ENCODE measurements at places on chromosomes 4 and X.

- no peak for DNase-seq
These were observed 2.4 kb downstream of the XAGE3 start for GRCh38 chrX:52865343-52865998.

DNA sequence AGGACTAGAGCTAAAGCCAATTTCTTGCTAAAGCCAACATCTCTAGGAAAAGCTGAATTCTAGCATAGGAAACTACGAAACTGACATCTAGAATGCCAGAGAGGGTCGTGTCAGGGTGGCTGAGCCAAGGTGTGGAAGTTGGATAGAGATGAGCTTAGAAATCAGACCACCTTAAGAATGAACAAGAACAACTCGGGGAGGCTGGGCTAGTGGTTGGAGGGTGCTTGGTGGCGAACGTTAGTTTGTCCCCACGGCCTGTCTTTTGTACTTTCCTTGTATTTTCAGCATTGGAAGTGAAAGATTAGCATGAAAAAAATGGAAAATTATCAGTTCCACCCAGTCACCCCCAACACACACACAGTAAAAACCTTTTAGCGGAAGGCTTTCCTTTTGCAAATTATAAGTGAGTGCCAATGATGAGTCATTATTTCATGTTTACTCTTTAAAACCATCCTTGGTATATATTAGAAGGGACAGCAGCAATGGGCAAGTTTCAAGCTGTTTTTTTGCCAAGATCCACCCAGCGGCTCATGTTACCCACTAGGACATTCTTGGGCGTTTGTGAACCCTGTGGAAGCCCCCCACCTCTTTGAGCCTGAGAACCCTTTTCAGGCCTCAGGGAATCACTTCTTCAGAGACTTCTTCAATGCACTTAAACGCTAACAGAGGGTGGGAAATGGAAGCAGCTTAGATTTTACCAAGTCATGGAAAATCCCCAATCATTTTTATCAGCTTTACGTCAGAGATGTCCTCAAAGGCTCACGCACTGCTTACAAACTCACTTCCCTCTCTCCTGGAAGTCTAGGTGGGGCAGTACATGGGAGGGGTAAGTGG is 4.9 kb upstream of the PPEF1 start:
- no peak for DNase-seq

DNA sequence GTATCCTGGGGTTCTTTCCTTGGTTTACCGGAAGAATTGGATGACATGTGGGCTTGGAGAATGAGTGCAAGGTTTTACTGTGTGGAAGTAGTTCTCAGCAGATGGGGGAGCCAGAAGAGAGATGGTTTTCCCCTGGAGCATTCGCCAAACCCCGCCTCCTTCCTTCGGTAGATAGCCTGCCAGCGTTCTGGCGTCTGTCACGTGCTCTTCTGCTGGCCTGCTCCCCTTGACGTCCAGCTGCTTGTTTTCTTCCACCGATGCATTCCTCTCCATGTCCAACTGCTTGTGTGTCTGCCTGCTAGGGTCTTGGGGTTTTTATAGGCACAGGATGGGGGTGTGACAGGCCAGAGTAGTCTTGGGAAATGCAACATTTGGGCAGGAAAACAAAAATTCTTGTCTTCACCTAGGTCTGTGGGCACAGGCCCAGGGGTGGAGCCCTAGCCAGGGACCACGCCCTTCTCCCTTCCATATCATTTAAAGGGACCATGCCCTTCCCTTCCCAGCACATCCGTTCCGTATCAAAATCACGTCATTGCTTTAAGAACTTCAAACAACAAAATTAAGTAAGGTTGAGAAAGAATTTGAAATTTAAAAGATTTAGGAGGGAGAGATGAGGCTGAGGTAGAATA is 538.7 kb upstream of the SMIM31 start:
- DNase-seq, result no peak

DNA sequence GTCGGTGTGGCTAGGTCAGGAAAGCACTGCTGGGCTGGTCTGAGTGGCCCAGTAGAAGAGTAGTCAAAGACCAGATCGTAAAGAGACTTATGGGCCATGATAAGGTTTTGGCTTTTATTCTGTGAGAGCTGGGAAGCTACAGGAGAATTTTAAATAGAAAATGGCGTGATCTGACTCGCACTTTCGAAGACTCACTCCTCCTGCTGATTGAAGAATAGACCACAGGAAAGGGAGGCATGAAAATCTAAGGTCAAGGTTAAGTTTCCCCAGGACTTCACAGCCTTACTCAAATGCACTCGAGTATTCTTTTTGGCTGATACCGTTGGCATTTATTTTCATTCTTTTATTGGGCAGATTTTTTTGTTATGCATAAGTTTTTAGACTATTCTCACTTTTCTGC is 231.4 kb upstream of the ANKRD50 start:
- DNase-seq, result no peak

- DNase-seq, result no peak
These were observed 170.2 kb upstream of the MAD2L1 start for GRCh38 chr4:120236873-120237272.

GRCh38 chr4:108303488-108304177 is 134.9 kb upstream of the LEF1 start:
- DNase-seq, result no peak

- no peak for DNase-seq
These were observed 10.0 kb upstream of the HAND2 start for GRCh38 chr4:173539986-173540385.

- no peak for DNase-seq
These were observed 703 bp upstream of the FTSJ1 start for GRCh38 chrX:48475296-48475695.

DNA sequence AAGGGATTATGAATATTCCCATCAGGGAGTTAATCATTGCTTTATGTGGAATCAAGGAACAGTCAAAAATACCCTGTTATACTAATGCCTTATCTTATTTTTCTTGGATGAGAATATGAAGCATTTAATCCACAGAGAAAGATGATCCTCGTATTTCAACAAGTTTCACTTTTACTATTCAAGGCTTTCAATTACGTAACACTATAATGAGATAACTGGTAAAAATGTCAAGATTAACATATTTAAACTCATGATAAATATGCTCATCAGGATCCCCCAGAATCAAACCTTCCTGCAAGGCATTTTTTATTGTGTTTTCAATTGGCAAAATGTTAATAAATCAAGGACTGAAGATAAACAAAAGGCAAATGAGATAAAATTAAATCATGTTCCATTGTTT is 5.1 kb downstream of the ZXDA start:
- DNase-seq, result no peak

DNA sequence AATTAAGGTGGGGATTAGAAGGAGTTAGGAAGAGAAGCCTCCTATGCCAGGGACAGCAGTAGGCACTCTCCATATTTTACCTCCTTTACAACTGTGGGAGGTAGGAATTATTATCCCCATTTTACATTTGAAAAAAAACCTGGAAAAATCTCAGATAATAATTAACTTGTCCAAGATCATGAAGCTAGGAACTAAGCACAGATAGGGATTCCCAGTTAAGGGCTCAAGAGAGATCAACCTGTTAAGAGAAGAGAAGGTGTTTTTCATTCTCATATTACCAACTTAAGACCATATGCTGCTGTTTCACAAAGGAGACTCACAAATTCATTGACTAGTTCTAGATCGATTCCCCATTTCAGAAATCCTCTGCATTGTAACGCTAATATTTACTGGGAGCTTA is 16.1 kb upstream of the FAM47E start:
- no peak for DNase-seq

GRCh38 chr4:2304877-2305561 is 43.1 kb upstream of the MXD4 start:
- no peak for DNase-seq

DNA sequence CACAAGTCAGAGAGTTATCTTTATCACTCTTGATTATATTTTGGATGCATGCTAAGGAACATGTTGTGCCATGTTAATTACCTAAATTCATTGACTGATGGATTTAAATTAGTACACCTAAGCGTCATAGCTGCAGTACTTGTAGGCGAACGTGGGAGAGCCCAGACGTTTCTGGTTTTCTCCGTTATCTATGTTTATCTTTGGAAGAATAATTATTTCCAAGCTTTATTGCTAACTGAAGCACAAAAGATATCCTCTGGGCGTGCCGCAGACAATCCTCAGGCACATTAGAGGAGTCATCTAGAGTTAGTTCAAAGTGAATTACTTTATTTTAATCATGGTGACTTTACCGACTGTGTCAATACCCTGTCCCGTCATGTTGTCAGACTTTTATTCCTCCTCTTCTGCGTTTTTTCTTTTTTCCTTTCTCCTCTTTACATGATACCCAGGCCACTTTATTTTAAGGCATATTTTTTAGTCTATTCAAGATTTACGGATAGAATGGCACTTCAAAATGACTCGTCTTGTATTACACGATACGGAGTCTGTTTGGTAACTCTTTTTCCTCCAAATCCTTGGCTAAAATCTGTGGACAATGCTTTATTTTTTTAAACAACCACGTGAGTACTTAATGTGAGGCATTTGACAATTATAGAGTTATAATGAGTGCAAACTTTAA is 632.0 kb upstream of the TENM3 start:
- no peak for DNase-seq

DNA sequence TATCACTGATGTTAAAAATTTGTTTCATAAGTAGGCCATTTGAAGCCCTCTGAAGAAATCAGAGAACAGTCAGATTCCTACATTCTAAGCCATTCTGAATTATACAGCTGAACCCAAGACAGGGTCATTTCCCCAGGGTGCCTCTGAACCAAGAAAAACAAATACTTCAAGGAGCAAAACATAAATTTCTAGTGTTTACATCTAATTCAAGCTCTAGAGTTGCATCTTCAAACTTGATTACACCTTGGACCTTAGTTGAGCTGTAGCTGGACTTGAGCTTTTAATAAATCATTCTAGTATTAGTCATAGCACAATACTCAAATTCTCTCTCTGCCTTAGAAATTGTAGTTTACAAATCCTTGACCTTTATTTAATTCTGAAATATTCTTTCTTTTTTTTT is 87.6 kb upstream of the IL15 start:
- no peak for DNase-seq

DNA sequence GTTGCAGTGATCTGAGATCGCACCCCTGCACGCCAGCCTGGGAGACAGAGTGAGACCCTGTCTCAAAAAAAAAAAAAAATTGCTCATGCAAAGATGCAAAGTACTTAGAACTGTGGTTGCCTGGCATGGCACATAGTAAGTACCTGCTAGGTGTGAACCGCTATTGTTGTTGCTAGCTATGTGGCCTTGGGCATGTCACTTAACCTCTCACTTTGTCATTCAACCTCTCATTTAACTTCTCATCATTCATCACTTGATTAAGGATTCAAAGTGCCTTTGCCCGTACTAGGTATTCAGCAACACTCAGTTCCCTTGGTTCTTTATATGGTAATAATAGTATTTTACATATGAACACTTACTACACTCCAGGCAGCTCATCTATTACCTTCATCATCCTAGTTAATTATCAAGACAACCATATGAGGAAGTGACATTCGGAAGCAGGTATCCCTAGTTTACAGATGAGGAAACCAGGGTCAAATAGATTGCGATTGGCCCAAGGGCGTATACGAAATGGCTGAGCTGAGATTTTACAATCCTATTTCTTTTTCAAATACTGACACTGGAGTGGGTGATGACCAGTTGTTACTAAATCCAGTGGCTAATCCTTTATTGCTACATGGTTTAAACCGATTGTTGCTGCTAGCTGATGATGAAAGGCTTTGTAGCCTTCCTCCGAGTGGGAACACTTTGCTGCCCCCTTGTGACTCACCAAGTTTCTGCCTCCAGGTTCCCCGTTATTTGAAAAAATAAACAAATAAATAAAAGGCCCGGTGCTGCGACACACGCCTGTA is 28.8 kb upstream of the SOWAHD start:
- peak; percentile 36 for DNase-seq

- DNase-seq, result no peak
These were observed 29.3 kb downstream of the DYNLT3 start for GRCh38 chrX:37818031-37818430.

DNA sequence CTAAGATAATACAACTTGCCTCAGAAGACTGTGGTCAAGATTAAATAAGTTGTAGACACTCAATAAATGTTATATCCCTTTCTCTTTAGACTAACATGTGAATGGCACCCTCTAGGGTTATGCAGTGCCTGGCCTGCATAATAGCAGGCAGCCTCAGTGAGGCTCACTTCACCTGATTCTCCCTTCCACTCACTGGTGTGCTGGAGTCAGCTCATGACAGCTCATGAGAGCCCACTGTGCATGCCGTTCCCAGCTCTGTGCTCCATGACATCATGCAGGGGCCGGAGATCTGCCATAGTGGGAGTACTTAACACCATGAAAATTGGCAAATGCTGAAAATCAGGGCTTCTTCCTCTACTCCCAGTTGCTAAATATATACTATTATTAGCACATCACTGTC is 64.5 kb downstream of the TEC start:
- DNase-seq, result no peak

- no peak for DNase-seq
These were observed 230.0 kb downstream of the MAGEE1 start for GRCh38 chrX:76657499-76657898.

- peak; percentile 75 for DNase-seq
These were observed 1.5 kb downstream of the SASH3 start for GRCh38 chrX:129781134-129781672.

- DNase-seq, result no peak
These were observed 38.4 kb downstream of the ZNF185 start for GRCh38 chrX:152936306-152936705.

DNA sequence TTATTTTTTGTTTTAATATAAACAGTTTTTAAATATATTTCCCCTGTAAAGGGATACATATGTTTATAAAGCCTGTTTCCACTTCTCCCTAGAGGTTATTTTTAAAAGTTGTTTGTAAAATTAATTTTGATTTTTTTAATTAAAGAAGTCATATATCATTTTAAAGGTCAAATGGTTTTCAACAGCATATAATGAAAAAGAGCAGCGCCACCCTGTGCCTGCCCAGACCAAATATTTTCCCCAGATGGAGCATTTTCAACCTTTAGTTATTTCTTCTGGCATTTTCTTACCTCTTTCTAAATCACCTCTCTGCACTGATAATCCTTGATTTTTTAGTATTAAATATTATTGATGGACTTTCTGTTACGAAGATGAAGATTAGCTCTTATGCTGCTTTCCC is 21.0 kb downstream of the MSX1 start:
- no peak for DNase-seq

- no peak for DNase-seq
These were observed 87.2 kb downstream of the AREG start for GRCh38 chr4:74531963-74532794.

DNA sequence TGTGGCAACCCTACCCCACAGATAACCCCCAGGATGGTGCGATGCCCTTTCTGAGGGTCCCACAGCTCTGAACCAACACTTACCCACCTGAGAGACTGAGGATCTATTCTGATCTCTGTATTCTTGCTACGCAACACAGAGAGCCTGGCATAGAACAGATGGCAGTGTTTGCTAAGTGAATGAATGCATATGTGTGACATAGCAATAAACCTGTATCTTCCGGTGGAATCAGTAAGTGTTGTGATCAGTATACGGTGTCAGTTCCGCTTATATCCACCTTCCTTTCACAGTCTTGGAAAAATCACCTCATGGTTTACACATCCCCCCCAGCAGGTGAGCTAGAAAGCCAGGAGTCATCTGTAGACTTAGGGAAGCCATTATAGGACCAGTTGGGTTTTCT is 5.9 kb upstream of the HSD17B10 start:
- DNase-seq, result no peak

GRCh38 chr4:46937493-46937892 is 28.4 kb upstream of the COX7B2 start:
- no peak for DNase-seq

- DNase-seq, result no peak
These were observed 22.3 kb downstream of the TMEM31 start for GRCh38 chrX:103733017-103733416.
